Hepatocyte (in vitro differentiated cells): ENCODE measurements at places on chromosomes 13 and 19.

- DNase-seq, result no peak
These were observed 9.2 kb upstream of the KANK3 start for GRCh38 chr19:8352134-8352827.

DNA sequence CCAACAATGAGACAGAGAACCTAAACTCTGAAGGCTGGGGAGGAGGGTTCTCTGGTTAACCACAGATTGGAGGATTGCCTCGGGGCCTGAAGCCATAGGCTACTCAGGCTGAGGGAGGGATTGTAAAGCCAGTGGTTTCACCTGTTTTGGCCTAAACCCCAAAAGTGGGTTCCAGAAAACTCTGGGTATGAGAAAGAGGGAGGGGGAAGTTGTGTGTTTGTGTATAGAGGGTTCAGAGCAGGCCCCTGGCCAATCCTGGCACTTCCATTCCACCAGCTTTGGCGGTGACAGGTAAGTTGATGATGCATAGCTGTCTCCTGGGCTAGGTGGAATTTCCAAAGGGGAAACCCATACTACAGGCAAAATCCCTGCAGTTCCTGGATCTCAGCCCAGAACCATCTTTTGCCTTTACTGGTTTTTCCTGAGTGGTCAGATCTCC is 13.5 kb upstream of the CCDC97 start:
- no peak for DNase-seq

GRCh38 chr13:90498096-90498495 is 849.4 kb upstream of the MIR17HG start:
- no peak for DNase-seq

GRCh38 chr13:103276775-103277498 is 210.7 kb upstream of the SLC10A2 start:
- no peak for DNase-seq

DNA sequence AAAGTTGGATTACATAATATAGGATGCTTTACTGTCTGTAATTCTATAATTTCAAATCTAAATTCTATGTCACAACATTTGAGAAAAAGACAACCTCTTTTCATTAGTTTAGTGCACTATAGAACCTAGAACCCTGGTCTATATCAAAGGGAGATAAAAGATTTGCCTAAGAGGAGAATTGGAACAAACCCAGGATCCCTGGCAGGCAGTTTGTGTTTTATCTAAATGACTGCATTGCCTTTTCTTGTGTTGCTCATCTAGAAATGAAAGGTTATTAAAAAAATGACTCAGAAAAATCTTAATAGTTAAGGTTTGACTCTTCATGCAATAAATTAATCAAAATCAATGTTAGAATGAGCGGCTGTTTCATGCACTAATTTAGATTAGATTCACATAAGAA is 96.7 kb downstream of the PCDH9 start:
- no peak for DNase-seq

GRCh38 chr19:10968527-10969135 is 7.8 kb downstream of the SMARCA4 start:
- DNase-seq, result no peak

- no peak for DNase-seq
These were observed 49.9 kb downstream of the TBC1D4 start for GRCh38 chr13:75432045-75432444.

- DNase-seq, result no peak
These were observed 96.1 kb downstream of the WTIP start for GRCh38 chr19:34577531-34578101.

DNA sequence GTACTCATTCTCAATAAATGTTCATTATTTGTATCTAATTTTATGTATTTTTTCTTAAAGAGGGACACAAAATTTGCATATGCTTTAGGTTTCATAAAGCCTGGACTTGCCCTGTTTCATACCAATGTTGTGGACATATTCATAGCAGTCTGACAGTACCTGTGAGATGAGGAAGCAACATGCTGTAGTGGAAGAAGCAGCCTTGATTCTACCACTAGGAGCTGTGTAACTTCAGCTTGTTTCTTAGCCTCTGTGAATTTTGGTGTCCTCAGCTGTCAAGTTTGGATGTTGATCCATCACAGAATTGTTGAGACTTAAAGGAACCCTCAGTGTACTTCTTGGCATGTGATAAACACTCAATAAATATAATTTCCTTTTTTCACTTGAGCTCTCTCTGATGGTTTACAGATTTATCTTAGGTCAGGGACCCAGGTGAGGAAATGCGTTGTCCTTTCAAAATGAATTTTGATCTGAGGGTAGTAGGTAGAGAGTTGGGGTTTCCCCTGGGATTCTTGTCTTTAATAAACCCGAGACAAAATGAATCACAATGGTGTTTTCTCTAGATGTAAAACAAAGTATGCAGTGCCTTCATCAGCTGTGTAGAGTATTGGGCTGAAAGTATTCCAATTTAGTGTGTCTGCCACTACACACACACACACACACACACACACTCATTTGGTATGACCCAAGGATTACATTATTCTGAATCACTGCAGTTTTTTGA is 152.1 kb downstream of the KCNRG start:
- DNase-seq, result no peak

GRCh38 chr19:54099190-54099902 is 1.3 kb downstream of the OSCAR start:
- no peak for DNase-seq

DNA sequence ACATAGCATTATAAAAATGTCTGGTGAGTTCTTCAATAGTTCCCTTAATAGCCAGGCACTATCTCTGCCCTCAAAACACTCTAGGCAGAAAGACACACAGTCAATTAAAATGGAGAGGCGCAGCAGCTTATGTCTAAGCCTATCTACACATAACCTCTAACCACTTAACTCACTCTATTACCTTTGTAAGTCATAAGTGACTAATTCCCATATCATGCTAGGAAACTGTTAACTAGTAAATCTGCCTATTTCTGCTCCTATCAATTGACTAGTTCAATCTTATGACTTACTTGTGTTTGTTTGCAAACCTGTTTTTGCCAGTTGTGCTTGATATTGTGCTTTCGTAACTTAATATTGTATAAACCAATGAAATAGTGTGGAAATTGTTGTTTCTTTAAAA is 3.2 kb downstream of the CCDC122 start:
- no peak for DNase-seq

- DNase-seq, result no peak
These were observed 238.3 kb upstream of the KLF12 start for GRCh38 chr13:74372511-74372910.

DNA sequence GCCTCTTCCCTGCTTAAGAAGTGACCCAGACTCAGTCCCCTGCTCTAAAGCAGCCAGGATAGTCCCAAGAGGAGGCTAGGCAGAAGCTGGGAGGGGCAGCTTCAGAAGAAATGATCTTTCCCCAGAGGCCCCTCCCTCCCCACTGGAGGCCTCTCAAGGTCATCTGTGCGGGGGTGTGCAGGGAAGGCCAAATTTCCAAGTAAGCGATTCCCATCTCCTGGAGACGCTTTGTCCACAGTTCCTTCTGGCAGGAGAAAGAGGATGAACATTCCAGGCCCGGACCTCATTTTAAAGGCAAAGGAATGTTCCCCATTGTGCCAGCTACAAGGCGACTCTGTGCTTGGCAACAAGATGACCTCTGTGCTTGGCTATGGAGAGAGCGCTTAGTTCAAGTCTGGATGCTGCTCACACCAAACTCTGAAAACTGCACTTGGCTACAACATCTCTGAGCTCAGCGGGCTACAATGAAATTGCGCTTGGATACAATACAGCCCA is 23.5 kb downstream of the COL5A3 start:
- no peak for DNase-seq

GRCh38 chr13:94677799-94678198 is 34.5 kb downstream of the SOX21 start:
- DNase-seq, result no peak

DNA sequence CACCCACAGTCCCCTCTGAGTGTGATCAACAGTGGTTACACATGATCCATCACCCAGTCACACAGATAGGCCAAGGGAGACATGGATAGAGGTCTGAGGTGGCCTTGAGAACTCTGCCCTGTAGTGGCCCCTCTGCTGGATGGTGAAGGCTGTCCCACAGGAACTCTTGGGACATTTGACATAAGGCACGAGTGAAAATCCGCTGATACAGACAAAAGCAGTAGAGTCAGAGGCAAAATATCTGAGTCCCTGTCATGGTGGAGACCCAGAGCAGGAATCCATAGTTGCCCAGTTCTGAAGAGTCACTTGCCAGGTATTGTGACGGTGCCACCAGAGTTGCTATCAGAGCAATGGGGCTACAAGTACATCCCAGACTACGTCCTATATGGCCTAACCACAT is 18.8 kb upstream of the SLC25A30 start:
- no peak for DNase-seq

DNA sequence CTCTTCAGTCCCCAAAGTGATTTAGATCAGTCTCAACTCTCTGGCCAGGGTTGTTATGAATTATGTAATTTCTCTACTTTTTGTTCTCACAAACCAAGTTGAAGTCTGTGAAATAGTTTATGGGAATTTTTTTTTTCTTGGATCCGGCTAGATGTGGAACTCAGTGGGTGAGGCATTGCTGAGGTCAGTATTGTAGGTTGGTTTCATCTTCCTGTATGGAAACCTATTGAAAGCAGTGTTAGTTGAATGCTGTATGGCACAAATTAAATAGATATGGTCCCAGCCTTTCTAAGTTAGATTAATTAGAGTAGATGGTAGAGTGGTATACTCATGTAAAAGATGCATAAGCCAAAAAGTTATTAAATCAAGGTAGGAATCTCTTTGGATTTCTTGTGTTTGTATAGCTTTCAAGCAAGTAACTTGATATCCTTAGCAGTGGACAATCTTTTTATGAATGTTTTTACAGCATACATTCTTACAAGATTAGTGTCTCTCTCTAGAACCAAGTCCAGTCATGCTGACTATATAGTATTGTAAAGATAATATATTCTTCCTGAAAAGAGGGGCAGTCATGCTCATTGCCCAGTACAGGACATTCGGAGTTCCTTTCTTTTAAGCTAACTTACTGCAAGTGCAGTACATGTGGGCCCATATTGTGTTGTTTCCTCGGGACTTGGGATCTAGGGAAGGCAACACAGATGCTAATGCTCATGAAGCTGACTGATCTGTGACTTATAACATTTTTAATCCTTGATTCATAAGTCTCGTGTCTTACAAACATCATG is 2541.1 kb downstream of the PCDH9 start:
- DNase-seq, result no peak

DNA sequence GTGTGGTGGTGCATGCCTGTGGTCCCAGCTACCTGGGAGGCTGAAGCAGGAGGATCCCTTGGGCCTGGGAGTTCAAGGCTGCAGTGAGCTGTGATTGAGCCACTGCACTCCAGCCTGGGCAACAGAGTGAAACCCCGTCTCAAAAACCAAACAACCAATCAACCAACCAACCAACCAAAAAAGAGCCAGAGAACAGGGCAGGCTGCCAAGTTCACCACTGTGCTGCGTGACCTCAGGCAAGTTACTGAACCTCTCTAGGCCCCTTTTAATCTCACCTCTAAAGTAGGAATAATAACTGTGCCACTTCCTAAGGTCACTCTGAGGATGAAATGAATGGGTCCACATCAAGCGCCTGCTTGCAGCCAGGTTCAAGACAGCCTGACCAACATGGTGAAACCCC is 16.9 kb downstream of the TJP3 start:
- no peak for DNase-seq

DNA sequence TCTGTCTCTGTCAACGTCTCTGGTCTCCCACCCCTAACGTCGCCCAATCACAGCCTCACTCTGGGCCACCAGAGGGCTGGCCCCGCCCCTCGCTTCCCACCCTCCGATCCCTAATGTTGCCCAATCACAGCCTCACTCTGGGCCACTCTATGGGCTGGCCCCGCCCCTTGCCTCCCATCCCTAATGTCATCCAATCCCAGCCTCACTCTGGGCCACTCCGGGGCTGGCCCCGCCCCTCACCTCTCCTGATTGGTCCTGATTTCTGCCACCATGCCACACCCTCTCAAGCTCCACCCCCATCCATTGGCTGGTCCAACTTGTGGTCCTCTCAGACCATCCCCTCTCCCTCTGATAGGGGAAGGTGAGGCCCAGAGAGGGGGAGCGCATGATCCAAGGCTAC is 24.9 kb downstream of the CELF5 start:
- no peak for DNase-seq

DNA sequence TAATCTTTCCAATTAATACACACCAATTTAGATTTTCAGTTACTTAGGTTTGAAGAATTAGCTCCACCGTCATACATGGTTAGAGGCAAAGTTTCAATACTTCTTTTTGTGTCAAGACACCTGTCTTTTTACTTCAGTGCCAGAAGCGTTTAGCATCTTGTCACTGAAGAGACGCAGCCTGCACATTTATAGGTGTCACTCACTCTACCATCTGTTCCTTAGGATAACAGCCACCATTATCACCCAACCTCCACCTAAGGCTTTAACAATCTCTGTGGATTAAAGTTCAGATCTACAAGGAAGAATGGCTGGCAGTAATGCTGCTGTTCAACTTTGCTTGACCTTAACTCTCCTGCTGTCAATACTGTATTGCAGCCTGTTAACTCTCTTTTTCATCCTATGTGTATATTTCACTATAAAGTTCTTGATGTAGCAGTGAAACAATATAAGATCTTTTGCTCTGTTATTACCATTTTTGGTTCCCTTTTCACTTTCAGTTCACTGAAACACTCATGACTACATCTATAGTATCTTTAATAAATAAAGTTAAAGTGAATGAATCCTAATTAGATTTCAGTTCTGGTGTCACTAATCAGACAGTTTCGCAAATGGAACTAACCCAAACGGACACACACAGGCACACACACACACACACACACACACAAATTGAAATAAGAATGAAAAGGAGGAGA is 435.6 kb downstream of the PCDH9 start:
- no peak for DNase-seq

- DNase-seq, result no peak
These were observed 35.7 kb upstream of the DPRX start for GRCh38 chr19:53596056-53596455.

GRCh38 chr19:3441089-3441985 is 39.0 kb downstream of the SMIM24 start:
- no peak for DNase-seq

DNA sequence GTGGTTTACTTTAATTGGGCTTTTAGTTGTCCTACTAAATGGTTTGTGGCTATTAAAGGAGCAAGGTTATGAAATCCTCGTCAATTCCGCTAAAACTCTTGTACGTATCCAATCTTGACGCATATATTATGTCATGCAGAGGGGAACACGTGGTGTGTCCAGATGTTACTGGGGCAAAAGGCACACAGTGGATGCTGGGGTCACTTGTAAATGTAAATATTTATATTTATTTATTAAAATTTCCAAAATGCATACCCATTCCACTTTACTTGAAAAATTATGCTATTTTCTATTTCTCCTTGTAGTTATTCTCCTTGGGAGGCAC is 36.7 kb upstream of the SLC46A3 start:
- DNase-seq, result no peak

- peak; percentile 27 for DNase-seq
These were observed 10.9 kb downstream of the SLC46A3 start for GRCh38 chr13:28707629-28708427.

DNA sequence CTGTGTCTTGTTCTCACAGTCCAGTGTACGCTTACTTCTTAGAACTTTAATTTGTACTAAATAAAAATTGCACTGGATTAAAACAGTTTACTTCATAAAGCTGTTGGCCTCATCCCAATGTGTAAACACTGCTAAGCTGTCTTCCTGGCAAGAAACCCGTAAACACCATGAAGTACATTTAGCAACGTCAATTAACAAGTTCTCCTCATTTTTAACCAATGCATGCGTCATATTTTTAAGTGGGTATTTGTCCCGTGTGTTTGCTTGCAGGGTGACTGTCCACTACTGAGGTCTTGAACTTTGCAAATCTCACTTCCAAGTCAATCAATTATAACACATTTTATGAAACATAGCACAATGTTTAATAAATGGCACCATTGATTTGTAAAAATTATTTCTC is 28.2 kb downstream of the LAIR2 start:
- DNase-seq, result no peak

GRCh38 chr19:46251416-46251815 is 21.9 kb downstream of the IGFL1 start:
- no peak for DNase-seq
